Neural progenitor cell (in vitro differentiated cells): ENCODE measurements at places on chromosomes 4 and X. TPM values are rescaled to one million over a fixed set of nuclear protein-coding genes. Genes with fewer than 3 reads are reported as not detected.

Gene USO1
- total RNA-seq, result 80.4 and 114 TPM in 2 replicates

Gene PGK1
- 446 and 531 TPM in 2 replicates for total RNA-seq

Gene TAF7L
- total RNA-seq, result not detected in 2 replicates

Gene VEGFC
- total RNA-seq, result 1.3 and 1.6 TPM in 2 replicates

Gene SMIM14
- total RNA-seq, result 43.5 and 91.0 TPM in 2 replicates

Gene F9
- not detected in 2 replicates for total RNA-seq

Gene COL25A1
- 1.3 and 2.0 TPM in 2 replicates for total RNA-seq

Gene PAGE1
- not detected in 2 replicates for total RNA-seq

Gene RPS3A
- 6,330 and 9,356 TPM in 2 replicates for total RNA-seq

Gene NHS
- 3.9 and 12.1 TPM in 2 replicates for total RNA-seq

Gene CYLC1
- not detected in 2 replicates for total RNA-seq

Gene ATOH1
- 0.06 TPM in 1 of 2 replicates, not detected in the other for total RNA-seq

Gene MAGEE1
- 3.6 and 6.3 TPM in 2 replicates for total RNA-seq

Gene RTL9
- total RNA-seq, result 0.22 and 0.49 TPM in 2 replicates

Gene NEIL3
- 21.3 and 26.3 TPM in 2 replicates for total RNA-seq

Gene CC2D2A
- 18.9 and 40.0 TPM in 2 replicates for total RNA-seq

Gene USP17L11
- not detected in 2 replicates for total RNA-seq

Gene MID1
- 22.8 and 29.5 TPM in 2 replicates for total RNA-seq

Gene MORF4L2
- total RNA-seq, result 879 and 1,394 TPM in 2 replicates

Gene IL2RG
- not detected in 2 replicates for total RNA-seq

Gene ANKRD37
- 12.5 and 16.3 TPM in 2 replicates for total RNA-seq

Gene PLA2G12A
- total RNA-seq, result 8.1 and 17.8 TPM in 2 replicates

Gene CAPN6
- total RNA-seq, result 226 and 232 TPM in 2 replicates

Gene GLUD2
- total RNA-seq, result 7.5 and 8.9 TPM in 2 replicates

Gene SLC9A6
- total RNA-seq, result 23.5 and 24.2 TPM in 2 replicates

Gene TRIM60
- total RNA-seq, result not detected in 2 replicates

Gene MANBA
- 52.4 and 53.4 TPM in 2 replicates for total RNA-seq

Gene TEX13C
- not detected in 2 replicates for total RNA-seq

Gene MAGIX
- total RNA-seq, result 1.4 and 1.5 TPM in 2 replicates

Gene FAM9C
- not detected in 2 replicates for total RNA-seq

Gene TCEAL2
- total RNA-seq, result 12.9 and 19.8 TPM in 2 replicates

Gene ITIH6
- 0.03 TPM in 1 of 2 replicates, not detected in the other for total RNA-seq

Gene HSFX1
- total RNA-seq, result 0.06 and 0.59 TPM in 2 replicates

Gene MAGED2
- 255 and 299 TPM in 2 replicates for total RNA-seq
